ENCODE measurements at places on chromosomes 3 and 15.

GRCh38 chr3:10396931-10397330 lies 76.0 kb upstream of the SEC13 start:
- DNase-seq, result no peak

GRCh38 chr15:87045746-87046145 lies 966.1 kb downstream of the AGBL1 start:
- no peak for DNase-seq

- DNase-seq, result no peak
These were observed 136.3 kb downstream of the THSD4 start for GRCh38 chr15:71251584-71252043.

- DNase-seq, result no peak
These were observed 251.1 kb upstream of the CMC1 start for GRCh38 chr3:27990324-27990723.

GRCh38 chr3:29720665-29721064 lies 439.8 kb downstream of the RBMS3 start:
- DNase-seq, result no peak

- no peak for DNase-seq
These were observed 58.9 kb downstream of the TLE3 start for GRCh38 chr15:70038730-70039392.

- DNase-seq, result no peak
These were observed 24.2 kb downstream of the TRIM71 start for GRCh38 chr3:32841867-32842470.

DNA sequence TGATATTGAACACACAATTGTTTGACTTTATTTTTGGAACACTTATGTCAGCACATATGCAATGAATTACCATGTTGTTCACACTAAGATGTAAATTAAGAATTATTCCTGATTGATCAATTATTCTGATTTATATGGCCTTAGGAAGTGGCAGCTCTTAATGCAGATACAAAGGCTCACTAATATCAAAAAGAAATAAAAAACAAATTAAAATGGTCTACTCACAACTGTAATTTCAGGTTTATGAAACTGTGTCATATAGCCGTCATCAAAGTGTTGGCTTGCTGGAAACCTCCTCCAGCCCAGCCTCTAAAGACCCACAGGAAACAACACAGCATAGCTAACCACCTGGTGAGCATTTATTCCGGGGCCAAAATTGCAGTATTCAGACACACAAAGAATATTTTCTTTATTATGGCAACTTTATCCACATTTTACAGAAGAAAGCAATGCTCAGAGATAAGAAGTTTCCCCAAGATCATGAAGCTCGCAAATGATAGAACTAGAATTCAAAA lies 33.4 kb downstream of the PDZRN3 start:
- no peak for DNase-seq

- DNase-seq, result no peak
These were observed 63.2 kb downstream of the ASB7 start for GRCh38 chr15:100665570-100665969.

DNA sequence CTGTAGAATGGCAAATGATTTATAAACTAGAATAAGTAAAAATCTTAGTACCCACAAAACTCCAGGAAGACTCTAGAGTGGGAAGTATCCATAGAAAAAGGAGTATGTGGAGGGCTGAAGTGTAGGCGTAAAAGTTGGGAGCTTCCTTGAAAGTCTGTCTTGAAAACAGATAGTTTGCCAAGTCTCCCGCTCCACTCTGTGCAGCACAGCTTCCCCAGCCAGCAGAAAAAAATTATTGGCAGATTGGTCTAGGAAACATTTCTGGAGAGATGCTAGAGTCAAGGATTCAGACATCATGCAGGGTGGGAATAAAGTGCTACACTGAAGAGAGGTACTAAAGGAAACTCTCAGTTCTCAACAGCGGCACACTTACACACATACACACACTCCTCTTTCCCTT lies 53.4 kb upstream of the CD200R1L start:
- no peak for DNase-seq
